ENCODE measurements at places on chromosomes 7 and 10.

GRCh38 chr10:80938903-80939302, 401.2 kb downstream of the SH2D4B start:
- DNase-seq = no peak

GRCh38 chr10:30556189-30556588, 73.4 kb downstream of the LYZL2 start:
- DNase-seq = no peak

GRCh38 chr7:82183634-82184033, 259.9 kb downstream of the CACNA2D1 start:
- DNase-seq = no peak

- no peak for DNase-seq
These were observed 181.4 kb downstream of the GNAT3 start for GRCh38 chr7:80330434-80330833.

- DNase-seq = no peak
These were observed 23.7 kb upstream of the TRPV6 start for GRCh38 chr7:142908921-142909890.

DNA sequence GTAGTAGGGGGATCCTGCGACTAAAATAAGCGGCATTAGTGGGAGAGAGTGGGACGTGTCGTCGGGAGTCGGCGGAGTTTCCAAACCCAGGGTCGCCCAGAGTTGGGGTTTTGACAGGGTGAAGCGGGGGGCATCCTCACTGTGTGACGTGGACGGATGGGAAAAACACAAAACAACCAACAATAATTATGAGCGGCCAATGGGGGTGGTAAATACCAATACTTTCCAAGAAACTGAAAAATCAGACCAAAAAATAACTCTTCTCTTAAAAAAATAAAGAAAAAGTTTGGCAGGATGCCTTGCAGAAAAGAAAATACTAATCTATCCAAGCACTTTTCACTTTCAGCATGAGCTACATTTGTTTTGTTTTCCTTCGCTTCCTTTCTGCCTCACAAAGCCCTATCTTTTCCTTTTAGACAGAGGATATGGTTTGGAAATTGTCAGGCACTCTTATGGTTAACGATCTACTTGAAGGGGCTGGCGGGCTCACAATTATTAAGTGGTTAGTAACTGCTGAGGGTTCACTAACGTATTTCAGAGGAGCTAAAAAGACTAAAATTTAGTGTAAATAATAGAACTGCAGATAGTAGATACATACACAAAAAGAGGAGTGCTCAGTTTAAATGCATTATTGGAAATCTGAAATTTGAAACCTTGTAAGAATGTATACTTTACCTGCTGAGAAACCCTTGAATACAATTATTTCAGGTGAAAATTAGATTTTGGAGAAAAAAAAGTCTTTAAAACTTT, 802 bp upstream of the CDK6 start:
- peak; percentile 45 for DNase-seq

DNA sequence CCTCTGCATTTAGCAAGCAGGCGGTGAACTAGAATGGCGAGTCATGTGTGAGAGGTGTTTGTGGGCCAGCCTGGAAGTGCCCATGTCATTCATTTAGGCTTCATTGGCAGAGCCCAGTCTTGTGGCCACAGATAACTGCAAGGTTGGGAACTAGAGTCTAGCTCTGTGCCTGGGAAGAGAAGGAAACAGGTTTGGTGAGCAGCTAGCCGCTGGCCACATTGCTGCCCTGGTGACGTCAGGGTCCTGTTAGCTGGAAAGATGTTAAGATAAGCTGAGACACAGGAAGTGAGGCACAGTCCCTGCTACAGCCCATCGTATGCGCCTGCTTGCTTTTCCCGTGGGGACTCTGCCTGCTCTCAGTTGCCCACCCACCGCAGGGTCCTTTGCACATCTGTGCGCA, 185.5 kb downstream of the CAMK1D start:
- DNase-seq = no peak
